MCF 10A (cell line): ENCODE measurements at places on chromosomes 11 and 22.
A peak's percentile ranks its signal among the peaks of the same experiment; 100 is the strongest.

- no peak for DNase-seq
Observed at GRCh38 chr22:17897858-17898257, 123.6 kb upstream of the BID start.

DNA sequence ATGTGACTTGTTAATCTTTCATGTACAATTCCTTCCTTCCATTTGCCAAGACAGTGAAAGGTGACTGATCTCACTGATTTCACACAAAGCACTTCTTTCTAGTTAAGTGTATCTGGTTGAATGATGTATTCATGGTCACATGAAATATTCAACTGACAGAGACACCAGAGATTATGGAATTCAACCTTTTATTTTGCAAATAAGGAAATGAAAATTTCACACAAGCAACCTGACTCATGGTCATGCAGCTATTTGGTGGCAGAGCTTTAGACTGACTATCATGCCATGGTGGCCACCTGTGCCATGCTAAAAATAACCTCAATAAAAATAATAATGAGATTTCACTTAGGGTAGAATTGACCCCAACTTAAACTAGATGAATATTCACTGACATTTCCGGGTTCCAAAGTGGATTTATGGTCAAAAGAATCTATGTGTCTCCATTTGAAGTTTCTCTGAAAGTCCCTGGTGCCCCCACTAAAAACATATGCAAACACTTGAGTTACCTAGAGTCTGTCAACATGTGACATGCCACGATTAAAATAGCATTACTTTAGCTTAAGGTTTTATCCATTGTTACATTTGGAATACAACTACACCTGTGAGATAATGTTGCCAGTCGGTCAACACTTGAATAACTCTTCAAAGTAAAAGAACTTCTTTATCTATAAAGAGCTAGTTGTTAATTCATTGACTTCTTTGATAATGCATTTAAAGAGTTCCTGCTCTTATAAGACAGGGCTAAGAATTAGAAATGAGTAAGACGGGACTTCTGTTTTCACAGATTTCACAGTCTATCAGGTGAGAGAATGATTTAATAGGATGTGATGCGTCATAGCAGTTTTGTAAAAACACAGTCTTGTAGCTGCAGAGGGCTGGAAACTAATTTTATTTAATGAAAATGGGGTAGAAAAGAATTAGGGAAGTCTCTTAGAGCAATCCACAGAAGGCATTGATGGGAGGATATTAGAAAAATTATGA, 94.6 kb upstream of the OR9G4 start:
- no peak for DNase-seq

DNA sequence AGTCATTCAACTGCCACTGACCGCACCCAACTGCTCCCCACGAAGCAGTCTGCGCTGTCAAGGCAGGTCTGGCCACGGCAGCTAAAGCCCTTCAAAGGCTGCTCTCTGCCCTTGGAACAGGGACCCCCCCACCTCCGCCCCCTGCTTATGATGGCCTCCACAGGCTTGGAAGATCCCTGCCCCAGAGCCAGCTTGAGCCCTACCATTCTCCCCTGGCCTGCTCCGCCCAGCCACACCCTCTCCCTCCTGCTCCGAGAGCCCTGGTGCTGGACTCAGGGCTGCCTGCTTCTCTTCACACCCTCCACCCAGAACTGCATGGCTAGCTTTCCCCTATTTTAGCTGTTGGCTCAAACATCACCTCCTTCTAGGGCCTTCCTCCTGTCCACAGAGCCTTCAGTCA, 19.0 kb downstream of the ZMAT5 start:
- DNase-seq, result no peak

- no peak for DNase-seq
Observed at GRCh38 chr11:68141246-68142027, 20.2 kb upstream of the CHKA start.

GRCh38 chr11:119688356-119688755, 40.6 kb downstream of the NECTIN1 start:
- no peak for DNase-seq

GRCh38 chr22:46023558-46023981, 46.6 kb upstream of the WNT7B start:
- peak; percentile 25 for DNase-seq
